ENCODE measurements at places on chromosomes 16 and 17.

- no peak for DNase-seq
Measured at GRCh38 chr16:56514845-56515244, 5.0 kb downstream of the BBS2 start.

- DNase-seq: peak; percentile 36
Measured at GRCh38 chr17:67441052-67441895, 64.2 kb downstream of the PITPNC1 start.

GRCh38 chr17:76046064-76046463 is 19.0 kb upstream of the EVPL start:
- DNase-seq: no peak

DNA sequence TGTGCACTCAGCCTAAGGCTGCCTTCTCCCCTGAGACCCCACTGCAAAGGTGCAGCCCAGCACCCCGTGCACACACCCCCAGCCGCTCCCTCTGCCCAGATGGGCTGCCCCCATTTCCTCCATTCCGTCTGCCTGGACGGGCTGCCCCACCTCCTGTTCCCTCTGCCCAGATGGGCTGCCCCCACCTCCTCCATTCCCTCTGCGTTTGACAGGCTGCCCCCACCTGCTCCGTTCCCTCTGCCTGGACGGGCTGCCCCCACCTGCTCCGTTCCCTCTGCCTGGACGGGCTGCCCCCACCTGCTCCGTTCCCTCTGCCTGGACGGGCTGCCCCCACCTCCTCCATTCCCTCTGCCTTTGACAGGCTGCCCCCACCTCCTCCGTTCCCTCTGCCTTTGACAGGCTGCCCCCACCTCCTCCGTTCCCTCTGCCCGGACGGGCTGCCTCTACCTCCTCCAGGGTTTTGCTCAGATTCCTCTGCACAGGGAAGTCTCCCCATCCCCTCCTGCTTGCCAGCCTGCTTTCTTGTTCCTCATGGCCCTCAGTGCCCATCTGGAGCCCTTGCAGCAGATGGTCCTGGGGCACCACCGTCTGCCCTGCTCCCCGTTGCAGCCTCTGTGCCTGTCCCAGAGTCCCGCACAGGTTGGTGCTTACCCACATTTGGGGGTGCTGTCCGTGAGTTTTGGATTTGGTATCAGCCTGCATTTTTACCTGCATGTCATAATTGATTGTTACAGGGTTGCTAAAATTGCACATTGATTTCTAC is 23.4 kb upstream of the IL17C start:
- DNase-seq: no peak

DNA sequence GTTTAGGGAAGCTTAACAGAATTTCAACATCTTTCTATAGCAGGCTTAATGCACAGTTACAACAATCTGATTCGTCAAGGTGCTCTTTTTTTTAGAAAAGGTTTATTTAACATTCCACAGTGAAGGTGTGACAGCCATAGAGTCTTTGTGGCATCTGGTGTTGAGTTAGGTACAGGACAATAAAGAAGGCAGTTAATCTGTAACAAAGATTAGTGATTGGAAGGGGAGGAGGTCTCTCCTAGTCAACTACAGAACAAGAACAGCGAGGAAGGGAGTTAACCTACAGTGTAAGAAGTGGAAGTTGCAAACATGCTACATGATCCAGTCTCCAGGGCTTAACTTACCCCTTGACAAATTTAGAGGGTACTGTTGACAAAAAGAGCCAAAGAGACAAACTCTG is 3.0 kb upstream of the ZDHHC7 start:
- DNase-seq: no peak

All from stimulated activated CD4-positive, alpha-beta T cell treated with anti-CD3 and anti-CD28 coated beads, Interleukin-15, amount 100 ng/mL, for 1 hour (primary cell).